Hepatic stellate cell (primary cell): ENCODE measurements at places on chromosomes 3 and 15.

DNA sequence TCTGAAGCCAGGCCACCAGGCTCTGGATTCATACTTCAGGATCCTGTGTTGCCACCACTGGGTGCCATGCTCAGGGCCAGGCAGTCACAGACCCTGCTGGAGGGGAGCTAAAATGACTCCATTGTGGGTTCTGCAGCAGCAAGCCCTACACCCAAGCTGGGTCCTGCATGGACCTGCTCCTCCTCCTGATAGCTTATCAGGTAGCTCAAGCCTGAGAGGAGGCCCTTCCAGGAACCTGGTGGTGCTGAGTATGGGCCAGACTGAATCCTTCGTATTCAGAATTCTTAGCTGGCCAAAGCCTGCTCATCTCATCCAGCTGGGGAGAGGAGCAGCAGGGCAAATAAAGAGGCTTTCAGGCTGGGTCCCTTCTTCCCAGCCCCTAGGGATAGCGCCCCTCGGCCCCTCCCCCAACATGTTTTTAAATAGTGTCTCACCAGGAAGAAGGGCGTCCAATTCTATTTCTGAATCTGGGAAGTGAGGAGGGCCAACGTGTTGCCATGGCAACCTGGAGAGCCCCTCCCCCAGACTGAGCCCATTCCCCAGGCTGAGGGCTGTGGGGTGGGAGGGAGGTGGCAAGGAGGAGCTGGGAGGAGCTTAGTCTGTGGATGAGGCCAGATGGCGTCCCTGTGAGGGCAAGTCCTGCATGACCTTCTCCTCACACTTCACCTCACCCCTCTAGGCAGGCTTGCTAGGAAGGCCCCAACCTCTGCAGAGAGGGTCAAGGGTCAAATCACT lies 11.0 kb upstream of the CAMKV start:
- DNase-seq, result no peak

DNA sequence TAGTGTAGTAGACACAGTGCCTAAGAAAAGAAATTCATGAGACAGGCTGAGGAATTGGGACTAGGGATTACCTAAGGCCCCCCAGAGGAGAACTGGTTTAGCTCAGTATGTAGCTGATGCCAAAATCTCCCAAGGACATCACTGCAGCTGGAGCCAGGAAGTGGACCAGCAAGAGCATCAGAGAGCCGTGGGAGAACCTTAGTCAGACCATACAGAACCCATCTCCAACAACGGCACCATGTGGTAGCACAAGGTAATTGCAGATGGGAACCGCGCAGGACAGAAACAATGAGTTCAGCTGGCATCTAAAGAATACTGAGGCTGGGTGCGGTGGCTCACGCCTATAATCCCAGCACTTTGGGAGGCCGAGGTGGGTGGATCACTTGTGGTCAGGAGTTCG lies 81.7 kb downstream of the WNT5A start:
- DNase-seq, result no peak

GRCh38 chr3:151067158-151067557 lies 18.3 kb upstream of the MED12L start:
- no peak for DNase-seq

GRCh38 chr15:41125063-41125669 lies 9.1 kb upstream of the INO80 start:
- DNase-seq, result no peak

- no peak for DNase-seq
These were observed 24.9 kb downstream of the ETFA start for GRCh38 chr15:76286271-76286879.

DNA sequence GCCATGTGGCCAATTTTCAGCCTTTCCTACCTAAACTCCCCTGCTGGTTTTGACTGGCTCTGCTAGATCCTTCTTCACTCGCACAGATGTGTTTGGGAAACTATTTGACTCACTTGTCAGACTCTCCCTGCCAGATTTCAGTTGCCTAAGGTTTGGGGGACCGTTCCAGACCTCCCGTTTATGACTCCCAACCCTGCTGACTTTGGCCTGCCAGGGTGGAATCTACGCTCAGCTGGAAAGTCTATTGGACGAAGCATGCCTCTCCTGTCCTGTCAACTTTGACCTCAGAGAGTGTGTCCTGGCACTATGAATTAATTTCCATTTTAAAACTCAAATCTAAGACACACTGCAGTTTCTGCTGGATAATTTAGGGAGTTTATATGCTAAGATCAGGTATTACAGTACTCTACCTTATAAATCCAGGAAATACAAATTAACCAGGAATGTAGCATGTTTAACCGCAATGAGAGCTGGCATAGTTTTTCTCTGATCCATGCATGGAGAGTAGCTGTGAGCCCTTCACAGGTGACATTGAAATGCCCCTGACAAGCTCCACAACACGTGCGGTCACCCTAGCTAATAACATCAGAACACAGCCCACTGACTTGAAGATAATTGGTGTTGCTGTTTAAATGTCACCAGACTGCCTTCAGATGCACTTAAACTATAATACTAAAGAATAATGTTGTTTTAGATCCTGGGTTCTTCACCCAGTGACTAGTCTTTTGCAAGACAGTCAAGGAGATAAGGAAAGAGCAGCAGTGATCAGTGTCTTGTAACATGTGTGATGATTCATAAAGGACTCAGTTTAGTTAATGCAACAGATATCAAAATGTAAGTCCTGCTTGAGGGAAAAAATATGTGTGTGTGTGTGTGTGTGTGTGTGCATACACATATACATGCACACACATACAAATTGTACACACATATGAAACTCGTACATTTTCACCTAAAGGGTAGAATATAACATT lies 223.0 kb upstream of the MCTP2 start:
- no peak for DNase-seq

- no peak for DNase-seq
These were observed 41.7 kb downstream of the APH1B start for GRCh38 chr15:63319065-63319464.

GRCh38 chr3:130457671-130458070 lies 59.3 kb upstream of the COL6A6 start:
- DNase-seq, result no peak

DNA sequence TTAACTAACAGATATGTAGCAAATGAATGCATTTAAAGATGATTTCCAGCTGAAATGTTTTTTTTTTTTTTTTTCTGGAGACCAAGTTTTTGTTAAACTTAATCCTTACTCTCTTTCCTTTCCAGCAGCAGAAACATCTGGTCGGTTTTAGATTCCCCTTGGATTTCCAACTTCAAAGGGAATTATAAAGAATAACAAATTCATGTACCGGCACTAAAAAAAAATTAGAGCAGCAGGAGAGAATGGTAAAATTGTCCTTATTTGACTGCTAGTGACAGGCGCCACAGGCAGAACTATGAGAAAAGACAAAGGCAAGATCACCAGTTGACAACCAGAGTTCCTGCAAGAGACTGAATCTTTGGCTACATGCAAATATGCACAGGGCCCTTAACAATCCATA lies 393.3 kb downstream of the TIGIT start:
- no peak for DNase-seq
